ENCODE measurements at places on chromosomes 6 and 20.

DNA sequence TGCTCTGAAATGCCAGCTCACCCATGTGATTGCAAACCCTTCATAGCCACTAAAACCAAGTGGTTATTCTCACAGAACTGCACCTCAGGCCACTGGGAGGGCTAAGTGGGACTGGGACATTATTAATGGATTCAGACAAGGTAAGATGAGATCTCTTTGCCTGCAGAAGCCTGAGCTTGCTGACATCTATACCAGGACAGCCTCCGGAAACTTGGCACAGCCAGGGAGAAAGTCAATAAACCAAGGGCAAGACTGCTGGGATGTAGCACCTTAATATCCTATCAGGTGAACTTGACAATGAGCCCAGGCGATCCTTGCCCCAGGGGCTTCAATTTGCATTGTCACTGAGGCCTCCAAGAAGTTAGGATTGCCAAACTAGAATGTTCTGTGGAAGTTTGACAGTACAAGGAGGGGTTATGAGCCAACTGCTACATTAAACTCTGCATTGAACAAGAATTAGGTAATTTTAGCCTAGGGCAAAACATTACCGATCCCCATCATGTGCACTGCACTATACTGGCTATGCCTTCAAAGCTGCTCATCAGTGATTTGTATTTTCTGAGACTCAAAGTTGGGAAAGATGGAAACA lies 60.1 kb upstream of the RALGAPA2 start:
- DNase-seq, result no peak

GRCh38 chr20:14951105-14951504 lies 613.7 kb upstream of the FLRT3 start:
- DNase-seq, result no peak

DNA sequence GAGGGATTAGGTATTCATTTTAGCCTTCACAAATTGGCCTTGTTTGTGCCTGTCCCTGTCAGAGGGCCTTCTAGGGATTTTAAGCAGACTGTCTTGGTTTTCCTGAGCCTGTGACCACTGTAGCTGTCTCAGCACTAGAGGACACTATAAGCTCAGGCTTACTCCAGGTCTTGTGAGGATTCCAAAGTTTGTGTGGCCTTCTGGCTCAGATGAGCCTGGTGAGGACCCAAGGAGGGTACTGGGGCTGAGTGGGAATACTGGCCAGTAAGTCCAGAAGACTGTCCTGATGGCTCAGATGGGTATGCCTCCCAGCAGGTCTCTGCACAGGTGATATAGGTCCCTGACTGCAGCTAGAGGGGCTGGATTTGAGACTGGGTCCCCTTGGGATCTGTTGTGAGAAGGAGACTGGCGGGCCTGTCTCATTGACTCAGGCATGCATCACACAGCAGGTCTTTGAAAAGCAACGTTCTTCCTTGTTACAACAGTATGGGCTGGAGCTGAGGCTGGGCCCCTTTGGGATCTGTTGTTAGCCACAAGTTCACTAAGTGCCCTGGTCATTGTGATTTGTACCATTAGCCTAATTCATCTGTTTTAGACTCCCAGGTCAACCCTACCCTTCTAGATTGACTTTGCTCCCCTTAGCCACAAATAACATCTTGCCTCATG lies 26.3 kb upstream of the TFB1M start:
- DNase-seq, result no peak

GRCh38 chr20:8305449-8305978 lies 173.4 kb downstream of the PLCB1 start:
- peak; percentile 43 for DNase-seq

- no peak for DNase-seq
Measured at GRCh38 chr6:133898263-133898662, 9.3 kb downstream of the TCF21 start.

- DNase-seq, result no peak
Measured at GRCh38 chr6:36598739-36599318, 4.7 kb downstream of the SRSF3 start.

GRCh38 chr6:158122048-158122447 lies 46.0 kb downstream of the SERAC1 start:
- DNase-seq, result no peak

DNA sequence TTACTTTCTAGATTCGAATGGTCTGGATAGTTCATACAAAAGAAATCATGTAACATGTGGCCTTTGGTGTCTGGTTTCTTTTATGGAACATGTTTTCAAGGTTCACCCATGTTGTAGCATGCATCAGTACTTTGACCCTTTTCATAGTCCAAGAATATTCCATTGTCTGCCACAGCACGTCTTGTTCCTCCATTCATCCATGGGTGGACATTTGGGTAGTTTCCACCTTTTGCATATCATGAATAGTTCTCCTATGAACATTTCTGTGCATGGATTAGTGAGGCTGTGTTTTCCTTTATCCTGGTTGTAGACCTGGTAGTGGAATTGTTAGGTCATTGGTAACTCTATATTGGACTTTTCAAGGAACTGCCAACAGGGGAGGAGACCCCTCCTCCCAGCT lies 31.7 kb downstream of the GSTA3 start:
- no peak for DNase-seq

GRCh38 chr20:38326309-38326708 lies 20.0 kb upstream of the LBP start:
- no peak for DNase-seq

DNA sequence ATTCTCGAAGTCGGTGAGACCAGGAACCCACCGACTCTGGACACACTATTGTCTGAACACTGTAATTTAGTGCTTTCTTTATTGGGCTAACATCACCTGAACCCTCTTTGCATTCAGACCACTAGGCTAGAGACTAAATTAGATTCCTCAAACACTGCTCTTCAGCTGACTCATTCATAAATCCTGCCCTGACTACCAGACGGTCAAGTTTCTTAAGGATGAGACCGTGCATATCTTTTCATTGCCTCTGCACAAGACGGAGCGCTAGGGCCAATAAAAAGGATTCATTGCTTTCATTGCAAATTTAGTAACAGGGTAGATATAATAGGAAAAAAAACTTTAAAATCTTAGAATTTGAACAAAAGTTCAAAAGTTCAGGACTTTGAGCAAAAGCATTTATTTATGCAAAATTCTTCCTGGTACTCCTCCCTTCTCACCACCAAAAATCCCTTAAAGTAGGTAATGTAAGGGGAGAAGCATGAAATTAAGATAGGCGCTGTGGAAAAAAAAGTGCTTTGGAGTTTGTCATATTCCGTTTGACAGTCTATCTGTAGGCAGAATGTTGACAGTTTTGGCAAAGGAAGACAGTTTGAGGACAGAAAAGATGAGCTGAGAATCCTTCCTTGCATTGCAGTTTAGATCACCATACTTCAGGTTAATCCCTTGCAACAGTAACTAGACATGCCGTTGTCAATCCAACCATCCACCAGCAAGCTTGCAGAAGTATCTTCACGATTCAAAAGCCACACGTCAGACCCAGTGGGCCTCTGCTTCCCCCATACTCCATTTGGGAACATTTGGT lies 328.6 kb upstream of the JARID2 start:
- DNase-seq, result no peak

DNA sequence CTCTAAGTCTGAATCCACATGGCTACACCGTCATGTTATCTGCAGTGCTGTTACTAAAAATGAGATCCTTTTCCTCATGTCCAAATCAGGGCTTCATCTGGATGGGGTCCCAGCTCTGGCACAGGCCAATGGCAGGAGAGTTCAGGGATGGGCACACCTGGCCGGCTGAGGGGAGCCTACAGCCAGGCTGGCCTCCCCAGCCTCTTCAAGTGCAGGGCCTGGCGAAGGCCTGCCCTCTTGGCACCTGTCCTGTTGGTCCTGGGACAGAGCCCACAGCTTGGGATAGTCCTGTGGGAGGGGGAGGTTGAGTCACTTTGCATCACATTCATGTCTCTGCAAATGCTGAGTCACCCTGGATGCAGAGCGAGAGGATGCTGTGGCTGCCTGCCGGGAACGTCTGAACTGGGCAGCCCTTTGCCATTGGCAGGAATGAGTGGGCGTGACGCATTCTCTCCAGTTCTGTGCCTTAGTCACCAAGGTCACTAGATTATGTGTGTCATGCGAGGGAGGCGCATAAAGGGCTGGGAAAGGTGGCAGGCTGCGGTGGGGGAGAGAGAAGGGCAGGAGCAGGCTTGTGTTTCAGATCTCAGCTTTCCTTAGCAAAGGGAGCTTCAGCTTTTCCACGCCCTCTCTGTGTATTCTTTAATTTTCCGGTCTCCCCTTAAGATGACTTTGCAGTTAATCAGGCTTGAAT lies 223.2 kb upstream of the ECI2 start:
- DNase-seq, result no peak

DNA sequence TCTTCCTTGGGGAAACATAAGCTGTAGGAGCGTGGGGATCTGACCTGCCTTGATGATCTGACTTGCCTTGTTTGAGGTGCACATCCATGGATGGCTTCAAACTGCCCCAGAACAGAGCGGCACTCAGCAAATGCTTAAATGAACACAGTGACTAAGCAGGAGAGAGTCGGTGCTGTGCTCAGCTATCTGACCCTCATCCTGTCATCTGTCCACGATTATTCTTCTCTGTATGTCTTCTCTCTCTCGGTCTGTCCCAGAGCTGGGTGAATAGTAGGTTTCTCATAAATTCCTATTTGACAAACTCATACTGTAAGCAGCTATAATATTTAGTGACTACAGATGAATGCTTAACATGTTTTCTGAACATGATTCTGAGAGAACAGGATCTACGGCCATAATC lies 37.3 kb downstream of the TRAM2 start:
- no peak for DNase-seq

GRCh38 chr6:167856999-167857660 lies 30.4 kb downstream of the AFDN start:
- DNase-seq, result no peak

GRCh38 chr20:60031107-60031506 lies 72.9 kb downstream of the CDH26 start:
- no peak for DNase-seq

All from stimulated activated CD8-positive, alpha-beta memory T cell treated with anti-CD3 and anti-CD28 coated beads, Interleukin-7, amount 100 ng/mL, for 4 hours (primary cell).